CD8-positive, alpha-beta memory T cell (primary cell): ENCODE measurements at places on chromosomes 16 and 17. TPM values are rescaled to one million over a fixed set of nuclear protein-coding genes. Genes with fewer than 3 reads are reported as not detected.
A peak's percentile ranks its signal among the peaks of the same experiment; 100 is the strongest.

DNA sequence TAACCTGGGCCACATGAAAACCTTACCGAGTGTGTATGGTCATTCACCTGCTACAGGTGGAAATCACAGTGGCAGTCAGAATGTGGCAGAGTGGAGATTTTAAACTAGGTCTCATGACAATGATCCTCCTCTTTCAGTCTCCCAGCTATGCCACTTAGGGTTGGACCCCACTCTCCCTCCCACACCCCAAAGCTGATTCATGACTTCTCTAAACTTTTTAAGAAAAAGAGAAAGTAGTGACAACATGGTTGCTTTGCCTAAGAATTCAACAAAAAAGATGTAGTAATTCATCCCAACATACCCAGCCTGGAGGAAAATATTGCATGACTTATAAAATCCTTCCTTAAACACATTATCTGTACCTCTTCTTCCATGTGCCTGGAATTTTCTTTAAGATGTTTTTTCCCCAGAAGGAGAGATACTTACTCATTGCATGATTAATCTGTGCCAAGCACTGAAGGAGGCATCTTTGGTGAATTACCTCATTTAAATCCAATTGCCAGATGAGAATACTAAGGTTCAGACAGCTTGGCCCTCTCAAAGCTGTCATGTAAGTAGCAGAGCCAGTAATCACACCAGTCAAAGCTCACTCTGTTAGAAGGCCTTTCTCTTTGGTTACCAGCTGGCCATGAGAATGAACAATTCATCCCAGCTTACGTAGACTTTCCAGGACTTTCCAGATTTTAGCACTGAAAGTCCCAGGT is 119.9 kb downstream of the COPRS start:
- DNase-seq: no peak

DNA sequence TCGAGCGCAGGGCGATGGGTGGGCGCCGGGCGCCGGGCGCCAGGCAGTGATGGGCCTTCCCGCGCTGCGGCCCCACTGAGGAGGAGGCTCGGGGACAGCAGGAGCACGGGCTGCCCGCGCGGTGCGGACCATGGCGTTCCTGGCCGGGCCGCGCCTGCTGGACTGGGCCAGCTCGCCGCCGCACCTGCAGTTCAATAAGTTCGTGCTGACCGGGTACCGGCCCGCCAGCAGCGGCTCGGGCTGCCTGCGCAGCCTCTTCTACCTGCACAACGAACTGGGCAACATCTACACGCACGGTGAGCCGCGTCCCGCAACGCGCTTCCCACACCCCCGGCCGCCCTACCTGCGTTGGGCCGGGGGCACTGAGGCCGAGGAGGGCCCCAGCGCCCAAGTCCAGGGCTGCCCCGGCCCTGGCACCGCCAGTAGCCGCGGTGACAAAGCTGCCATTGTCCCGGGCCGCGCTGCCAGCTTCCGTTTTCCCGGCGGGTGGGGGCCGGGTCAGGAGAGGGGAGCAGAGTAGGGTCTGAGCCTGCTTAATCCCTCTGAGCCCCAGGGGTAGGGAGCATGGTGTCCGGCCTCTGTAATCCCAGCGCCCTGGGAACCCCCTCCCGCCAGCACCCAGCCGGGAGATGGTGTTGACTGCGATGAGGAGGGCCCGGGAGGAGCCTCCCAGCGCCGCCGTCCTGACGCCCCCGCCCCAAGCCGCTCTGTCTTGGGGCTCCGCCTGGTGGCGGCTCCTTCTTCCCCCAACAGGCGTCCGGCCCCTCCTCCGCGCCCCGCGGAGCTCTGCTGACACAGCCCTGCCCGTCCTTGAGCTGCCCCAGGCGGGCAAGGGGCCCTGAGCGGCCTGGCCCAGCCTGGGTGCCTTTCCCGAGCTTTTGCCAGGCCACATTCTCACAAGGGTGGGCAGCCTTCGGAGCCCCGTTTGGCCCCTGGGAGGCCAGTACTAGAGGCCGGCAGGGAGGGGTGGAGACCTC is 685 bp downstream of the PAQR4 start:
- DNase-seq: peak; percentile 40

Gene KRTAP29-1
- total RNA-seq: not detected

Gene ANKFN1
- total RNA-seq: not detected

Gene KRTAP1-1
- not detected for total RNA-seq

Gene POLR3E
- 103 TPM for total RNA-seq

Gene TMEM11
- 29.8 TPM for total RNA-seq
